Ascending aorta (tissue), 2 donors: ENCODE measurements at places on chromosomes 2 and 18. TPM values are rescaled to one million over a fixed set of nuclear protein-coding genes. Genes with fewer than 3 reads are reported as not detected.

The LYG1 gene
- total RNA-seq: not detected

The MZT2A gene
- 108 TPM for total RNA-seq

DNA sequence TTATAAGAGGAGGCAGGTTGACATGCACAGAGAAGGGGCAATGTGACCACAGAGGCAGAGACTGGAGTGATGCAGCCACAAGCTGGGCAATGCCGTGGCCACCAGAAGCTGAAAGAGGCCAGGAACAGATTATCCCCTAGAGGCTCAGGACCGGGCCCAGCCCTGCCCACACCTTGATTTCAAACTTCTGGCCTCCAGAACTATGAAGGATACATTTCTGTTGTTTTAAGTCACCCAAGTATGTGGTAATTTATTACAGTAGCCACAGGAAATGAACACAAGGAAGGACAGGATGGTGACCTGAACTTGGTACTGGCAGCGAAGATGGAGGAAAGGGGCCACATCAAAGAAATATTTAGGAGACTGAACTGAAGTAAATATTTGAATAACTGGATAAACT, 66.8 kb upstream of the RIOK3 start:
- no peaks in the 10 kb centered on the region for H3K36me3 ChIP-seq
- no peak overlapping the region for H3K27ac ChIP-seq
- H3K4me1 ChIP-seq: peaks cover 3% of the 10 kb centered on the region
- H3K4me3 ChIP-seq: no peak overlapping the region
- DNase-seq: no peak
- H3K27me3 ChIP-seq: no peaks in the 10 kb centered on the region

- H3K4me1 ChIP-seq: peaks cover 4% of the 10 kb centered on the region
- H3K27ac ChIP-seq: peak overlapping the region; percentile 39
- DNase-seq: no peak
These were observed 27.0 kb downstream of the DNMT3A start for GRCh38 chr2:25314514-25315315.

DNA sequence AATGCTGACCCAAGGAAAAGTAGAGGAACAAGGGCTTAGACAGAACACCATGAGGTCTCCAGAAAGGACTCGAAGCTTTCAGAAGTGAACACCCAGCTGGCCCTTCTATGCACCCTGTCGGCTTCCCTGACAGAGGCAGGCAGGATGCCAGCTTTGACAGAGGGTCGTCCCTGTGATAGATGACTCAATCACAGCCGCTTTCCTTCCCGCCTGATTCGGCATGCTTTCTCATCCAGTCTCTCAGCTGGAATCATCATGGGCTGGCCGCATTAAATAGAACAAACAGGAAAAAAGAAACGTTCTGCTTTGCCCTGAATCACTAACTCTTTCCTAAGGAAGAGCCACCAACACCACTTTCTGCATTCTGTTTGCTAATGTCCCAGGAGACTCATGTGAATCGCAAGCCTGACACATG, 140.3 kb upstream of the RAB12 start:
- H3K4me3 ChIP-seq: no peak overlapping the region
- no peaks in the 10 kb centered on the region for H3K4me1 ChIP-seq

The AFF3 gene
- total RNA-seq: 7.1 TPM

The TUBB8B gene
- not detected for total RNA-seq

The FLACC1 gene
- total RNA-seq: 0.32 TPM

DNA sequence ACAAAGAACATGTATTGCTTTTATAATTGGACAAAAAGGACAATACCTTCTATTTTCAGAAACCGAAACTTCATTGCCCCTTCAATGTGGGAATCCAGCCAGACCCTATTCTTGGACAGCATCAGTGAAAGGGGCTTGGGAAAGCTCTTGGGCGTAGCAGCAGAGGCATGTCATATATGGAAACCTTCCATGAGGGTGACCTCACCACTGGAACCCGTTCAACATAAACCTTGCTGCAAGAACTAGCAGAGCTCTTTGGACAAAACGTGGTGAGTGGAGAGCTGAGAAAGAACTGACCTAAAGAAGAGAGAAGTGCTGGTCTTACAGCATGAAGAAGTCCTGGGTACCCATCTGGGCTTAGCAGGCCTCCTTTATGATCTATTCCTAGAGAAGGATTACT, 22.7 kb upstream of the ACTG2 start:
- DNase-seq: peak; percentile 29
- no peaks in the 10 kb centered on the region for H3K27me3 ChIP-seq
- H3K36me3 ChIP-seq: peaks cover 4% of the 10 kb centered on the region
- H3K27ac ChIP-seq: peak overlapping the region; percentile 80
- no peak overlapping the region for H3K4me3 ChIP-seq

The C2orf81 gene
- total RNA-seq: 10.3 TPM

DNA sequence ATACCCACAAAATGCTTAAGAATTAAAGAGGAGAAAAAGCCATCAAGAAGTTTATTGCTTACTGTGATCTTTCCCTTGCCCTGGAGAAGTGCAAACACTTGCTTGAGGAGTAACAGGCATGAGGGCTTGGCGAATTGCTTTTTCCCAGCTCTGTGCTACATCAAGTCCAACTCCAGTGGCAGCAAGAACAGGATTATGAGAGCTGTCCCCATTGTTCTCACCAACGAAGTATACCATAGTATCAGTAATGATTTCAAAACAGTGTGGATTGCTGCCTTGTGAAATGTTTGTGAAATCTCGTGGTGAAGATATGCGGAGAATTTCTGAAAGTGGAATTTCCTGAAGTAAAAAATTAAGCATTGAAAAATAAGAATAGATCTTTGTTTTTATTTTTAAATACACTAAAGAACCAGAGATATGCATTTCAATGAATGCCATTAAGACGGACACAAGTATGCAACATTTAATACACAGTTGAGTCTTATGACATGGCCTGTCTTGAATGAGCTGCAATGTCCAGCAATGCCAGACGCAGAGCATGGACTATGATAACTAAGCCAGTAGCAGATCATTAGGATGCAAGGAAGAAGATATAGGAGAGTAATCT, 43.0 kb downstream of the NDUFAF7 start:
- no peak for DNase-seq
- H3K27me3 ChIP-seq: no peaks in the 10 kb centered on the region
- no peaks in the 10 kb centered on the region for H3K4me1 ChIP-seq
- H3K27ac ChIP-seq: no peak overlapping the region

- H3K4me3 ChIP-seq: no peak overlapping the region
- no peaks in the 10 kb centered on the region for H3K27me3 ChIP-seq
- DNase-seq: no peak
- no peaks in the 10 kb centered on the region for H3K36me3 ChIP-seq
These were observed 43.7 kb downstream of the FRZB start for GRCh38 chr2:182822733-182823132.

The CNRIP1 gene
- 37.7 TPM for total RNA-seq

- no peak for DNase-seq
- H3K27me3 ChIP-seq: no peaks in the 10 kb centered on the region
- no peak overlapping the region for H3K4me3 ChIP-seq
- no peak overlapping the region for H3K27ac ChIP-seq
These were observed 38.2 kb upstream of the ACTR3 start for GRCh38 chr2:113851640-113852039.

GRCh38 chr2:188138313-188138712, 153.4 kb upstream of the GULP1 start:
- no peak overlapping the region for H3K4me3 ChIP-seq
- H3K4me1 ChIP-seq: no peaks in the 10 kb centered on the region
- H3K27me3 ChIP-seq: no peaks in the 10 kb centered on the region
- H3K36me3 ChIP-seq: no peaks in the 10 kb centered on the region
- no peak for DNase-seq

The NRP2 gene
- total RNA-seq: 39.7 TPM

GRCh38 chr2:53583583-53583982, 184.0 kb upstream of the CHAC2 start:
- H3K27ac ChIP-seq: no peak overlapping the region
- H3K4me1 ChIP-seq: no peaks in the 10 kb centered on the region
- DNase-seq: no peak
- H3K36me3 ChIP-seq: no peaks in the 10 kb centered on the region

The ZNF396 gene
- total RNA-seq: 0.21 TPM

GRCh38 chr18:23887493-23887892, 127.1 kb upstream of the TTC39C start:
- no peaks in the 10 kb centered on the region for H3K27me3 ChIP-seq
- DNase-seq: no peak
- no peak overlapping the region for H3K4me3 ChIP-seq
- no peaks in the 10 kb centered on the region for H3K36me3 ChIP-seq
- H3K4me1 ChIP-seq: no peaks in the 10 kb centered on the region
- H3K27ac ChIP-seq: no peak overlapping the region

The TGOLN2 gene
- 111 TPM for total RNA-seq

The CPO gene
- not detected for total RNA-seq

The PCARE gene
- total RNA-seq: not detected

- H3K36me3 ChIP-seq: no peaks in the 10 kb centered on the region
- no peak for DNase-seq
- H3K4me3 ChIP-seq: no peak overlapping the region
- no peak overlapping the region for H3K27ac ChIP-seq
- peaks cover 4% of the 10 kb centered on the region for H3K4me1 ChIP-seq
These were observed 76.0 kb upstream of the SESTD1 start for GRCh38 chr2:179340678-179341077.

The SATB2 gene
- 1.2 TPM for total RNA-seq

GRCh38 chr2:68099260-68099659, 36.5 kb upstream of the C1D start:
- DNase-seq: no peak
- no peaks in the 10 kb centered on the region for H3K4me1 ChIP-seq
- no peak overlapping the region for H3K4me3 ChIP-seq
- no peaks in the 10 kb centered on the region for H3K36me3 ChIP-seq

DNA sequence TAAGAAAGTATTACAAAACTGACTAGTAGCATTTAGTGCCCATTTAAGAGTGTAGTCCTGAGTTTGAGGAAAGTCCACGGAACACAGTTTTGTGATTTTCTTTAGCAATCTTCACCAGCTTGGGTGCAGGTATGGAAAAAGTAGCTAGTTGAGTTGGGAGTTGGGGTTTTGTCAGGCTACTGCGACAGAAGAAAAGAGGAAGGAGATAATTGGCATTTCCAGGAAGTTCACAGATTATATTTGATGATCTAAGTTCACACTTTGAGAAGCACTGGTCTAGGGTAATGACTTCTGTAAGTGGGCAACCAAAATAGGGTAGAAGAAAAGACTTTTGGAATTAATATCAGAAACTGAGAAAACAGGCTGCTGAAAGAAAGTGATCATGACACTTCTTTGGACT, 52.1 kb downstream of the VIL1 start:
- no peak for DNase-seq
- no peaks in the 10 kb centered on the region for H3K4me1 ChIP-seq
- no peak overlapping the region for H3K27ac ChIP-seq
- H3K27me3 ChIP-seq: no peaks in the 10 kb centered on the region
